ENCODE measurements at places on chromosomes 2 and 18.

DNA sequence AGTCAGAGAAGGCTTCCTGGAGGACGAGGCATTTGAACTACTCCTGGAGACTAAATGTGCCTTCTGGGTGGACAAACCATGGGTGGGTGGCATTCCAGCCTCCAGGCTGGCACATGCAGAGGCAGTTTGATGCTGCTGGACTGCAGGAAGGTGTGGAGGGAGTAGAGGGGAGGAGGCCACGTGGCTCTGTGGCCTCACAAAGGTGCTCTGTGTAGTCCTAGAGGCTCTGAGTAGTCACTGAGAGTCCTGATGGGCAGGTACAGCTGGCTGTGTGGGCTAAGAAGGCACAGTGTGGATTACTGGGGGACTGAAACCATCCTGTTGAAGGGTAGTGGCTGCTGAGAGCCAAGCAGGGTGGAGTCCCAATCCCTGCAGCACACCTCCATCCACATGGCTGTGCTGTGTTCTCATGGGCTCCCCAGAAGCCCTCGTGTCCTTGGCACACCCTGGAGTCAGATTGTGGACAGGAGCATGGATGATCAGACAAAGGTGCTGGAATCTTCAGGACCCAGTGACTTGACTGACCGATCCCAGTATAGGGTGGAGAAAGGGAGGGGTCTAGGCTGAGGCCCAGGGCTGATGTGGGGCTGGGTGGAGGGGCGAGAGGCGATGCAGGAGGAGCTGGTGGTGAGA, 87.4 kb upstream of the HS6ST1 start:
- no peak for DNase-seq

DNA sequence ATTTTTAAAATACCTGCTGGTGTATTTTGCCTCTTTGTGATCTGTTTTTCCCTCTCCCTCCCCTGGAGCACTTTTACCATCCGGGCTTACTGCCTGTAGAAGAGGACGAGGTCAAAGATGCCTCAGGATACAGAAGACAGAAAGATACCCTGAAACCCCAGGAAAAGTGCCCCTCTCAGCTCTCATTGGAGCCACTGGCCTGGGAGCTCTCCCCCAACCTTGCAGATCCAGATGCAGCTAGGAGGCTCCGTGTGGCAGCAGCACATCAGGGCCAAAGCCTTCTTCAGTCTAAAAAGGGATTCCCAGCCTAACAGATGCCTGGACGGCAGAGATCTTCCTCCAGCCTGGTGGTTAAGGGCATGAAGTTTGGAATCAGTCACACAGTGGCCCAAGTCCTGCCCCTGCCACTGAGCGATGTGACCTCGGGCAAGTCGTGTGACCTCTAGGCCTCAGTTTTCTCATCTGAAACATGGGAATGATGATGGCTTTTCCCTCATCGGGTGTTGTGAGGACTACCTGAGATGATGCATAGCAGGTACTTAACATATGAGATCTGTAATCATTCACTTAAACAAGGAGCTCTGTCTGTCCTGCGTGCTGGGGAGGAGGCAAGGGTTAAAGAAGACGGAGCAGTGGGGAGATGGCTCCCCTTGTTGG, 239.4 kb downstream of the DYSF start:
- DNase-seq: no peak

GRCh38 chr18:27564066-27564465, 379.0 kb upstream of the CHST9 start:
- DNase-seq: no peak

GRCh38 chr2:100013892-100014677, 128.3 kb downstream of the AFF3 start:
- no peak for DNase-seq

DNA sequence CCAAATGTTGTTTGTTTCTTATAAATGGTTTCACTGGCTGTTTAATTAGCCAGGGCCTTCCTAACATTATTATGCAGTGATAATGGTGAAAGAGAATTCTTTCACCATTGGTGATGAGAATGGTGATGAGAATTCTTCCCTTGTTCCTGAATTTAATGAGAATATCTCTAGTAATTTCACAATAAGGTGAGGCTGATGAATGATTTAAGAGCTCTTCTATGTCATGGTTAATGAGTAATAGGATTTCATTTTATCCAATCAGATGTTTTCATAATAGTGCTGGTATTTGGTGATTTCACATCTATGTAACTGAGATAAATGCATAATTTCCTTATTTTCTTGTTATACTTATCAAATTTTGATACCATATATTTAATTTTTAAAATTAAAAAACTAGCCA, 535.7 kb upstream of the ZEB2 start:
- no peak for DNase-seq

- no peak for DNase-seq
These were observed 27.7 kb downstream of the GRB14 start for GRCh38 chr2:164593541-164593940.

- DNase-seq: no peak
These were observed 52.1 kb upstream of the ANKRD62 start for GRCh38 chr18:12041561-12041960.

GRCh38 chr2:49248506-49248905, 94.2 kb upstream of the FSHR start:
- no peak for DNase-seq

- no peak for DNase-seq
These were observed 65.7 kb upstream of the GLI2 start for GRCh38 chr2:120669971-120670370.

DNA sequence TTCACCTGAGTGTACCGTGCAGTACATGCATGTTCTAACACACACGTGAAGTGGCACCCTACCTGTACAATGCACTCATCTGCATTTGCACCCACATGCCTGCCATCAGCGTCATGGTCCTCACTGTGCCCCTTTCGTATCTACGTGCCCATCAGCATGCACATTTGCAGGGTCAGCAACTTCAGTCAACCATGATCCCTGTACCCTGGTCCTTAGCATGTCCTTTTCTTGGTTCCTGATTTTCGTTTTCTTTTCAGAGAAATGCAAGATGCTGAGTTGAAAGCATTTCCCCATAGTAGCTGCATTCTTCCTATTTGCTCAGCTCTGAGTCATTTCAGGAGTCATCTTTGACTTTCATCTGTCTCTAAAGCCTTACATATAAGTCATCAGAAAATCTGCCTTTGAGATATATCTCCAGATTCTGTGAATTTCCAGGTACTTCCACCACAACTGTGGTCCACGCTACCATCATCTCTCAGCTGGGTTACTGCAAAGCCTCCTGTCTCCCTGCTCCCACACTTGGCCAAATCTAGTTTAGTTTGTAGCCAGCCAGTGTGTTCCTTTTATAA, 14.7 kb upstream of the PUM2 start:
- no peak for DNase-seq

DNA sequence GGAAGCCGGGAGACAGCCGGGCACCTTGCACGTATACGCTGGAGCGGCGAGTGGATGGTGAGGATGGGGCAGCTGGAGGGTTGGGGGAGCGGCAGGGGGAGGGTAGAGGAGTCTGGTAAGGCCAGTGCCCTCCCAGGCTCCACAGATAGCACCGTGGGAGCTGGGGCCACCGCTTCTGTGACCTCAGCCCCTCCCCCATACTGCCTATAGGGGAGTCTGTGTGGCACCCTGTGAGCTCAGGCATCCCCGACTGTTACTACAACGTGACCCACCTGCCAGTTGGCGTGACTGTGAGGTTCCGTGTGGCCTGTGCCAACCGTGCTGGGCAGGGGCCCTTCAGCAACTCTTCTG, 9.9 kb upstream of the GMPPA start:
- no peak for DNase-seq

- no peak for DNase-seq
These were observed 275.5 kb downstream of the MBD2 start for GRCh38 chr18:53948991-53949390.

DNA sequence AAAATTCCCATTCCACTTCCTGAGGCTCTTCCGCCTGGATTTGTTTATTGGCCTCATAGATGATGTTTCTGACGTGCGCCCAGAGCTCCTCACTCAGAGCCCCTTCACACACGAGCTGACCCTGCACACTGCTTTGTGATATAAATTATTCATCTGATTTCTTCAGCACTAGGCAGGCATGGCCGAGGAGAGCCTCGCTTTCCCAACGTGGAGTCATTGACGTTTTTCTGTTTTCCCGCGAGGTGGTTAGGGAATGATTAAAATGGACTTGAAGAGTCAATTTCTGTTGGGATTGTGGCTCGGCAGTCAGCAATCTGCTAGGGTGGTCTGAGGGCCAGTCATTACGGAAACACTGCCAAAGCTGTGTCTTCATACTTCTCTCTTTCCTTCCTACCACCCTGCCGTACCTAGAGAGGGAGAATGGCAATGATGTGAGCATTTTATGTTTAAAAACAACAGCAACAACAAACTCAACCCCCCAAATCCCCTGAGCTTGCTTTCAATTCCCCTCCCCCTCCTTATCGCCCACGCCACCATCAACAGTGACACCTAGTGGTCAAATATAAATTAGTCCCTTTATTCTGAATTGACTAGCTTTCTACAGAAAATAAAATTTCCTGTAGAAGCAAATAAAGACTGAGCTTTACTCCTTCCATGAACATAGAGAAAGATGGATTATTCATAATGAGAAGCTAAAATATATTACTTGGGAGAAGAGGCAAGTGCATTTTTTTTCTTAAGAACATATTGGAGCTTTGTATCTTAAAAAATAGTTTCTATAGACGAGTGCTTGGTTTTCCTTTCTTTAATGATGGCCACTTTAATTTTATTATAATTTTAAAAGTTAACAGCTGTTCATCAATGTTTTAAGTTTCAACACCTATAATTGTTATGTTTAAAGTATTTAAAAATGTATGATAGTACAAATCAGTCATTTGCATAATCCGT, 285.1 kb downstream of the MTX2 start:
- DNase-seq: no peak

DNA sequence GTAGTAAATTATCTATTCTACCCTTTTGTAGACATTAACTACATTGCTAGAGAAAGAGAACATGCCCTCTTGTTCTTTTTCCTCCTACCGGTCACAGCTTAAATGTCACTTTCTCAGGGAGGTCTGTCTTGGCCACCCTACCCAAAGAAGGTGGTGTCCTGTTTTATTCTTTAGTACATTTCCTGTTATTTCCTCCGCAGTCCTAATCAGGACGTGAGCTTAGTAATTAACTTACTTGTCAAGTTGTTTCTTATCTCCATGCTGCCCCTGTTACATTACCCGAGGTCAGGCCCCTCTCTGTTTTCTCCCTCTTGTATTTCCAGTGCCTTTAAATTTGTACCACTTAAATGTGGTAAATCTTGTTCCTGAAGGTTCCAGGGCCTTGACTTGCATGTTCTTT, 73.7 kb upstream of the RMDN2 start:
- DNase-seq: no peak

DNA sequence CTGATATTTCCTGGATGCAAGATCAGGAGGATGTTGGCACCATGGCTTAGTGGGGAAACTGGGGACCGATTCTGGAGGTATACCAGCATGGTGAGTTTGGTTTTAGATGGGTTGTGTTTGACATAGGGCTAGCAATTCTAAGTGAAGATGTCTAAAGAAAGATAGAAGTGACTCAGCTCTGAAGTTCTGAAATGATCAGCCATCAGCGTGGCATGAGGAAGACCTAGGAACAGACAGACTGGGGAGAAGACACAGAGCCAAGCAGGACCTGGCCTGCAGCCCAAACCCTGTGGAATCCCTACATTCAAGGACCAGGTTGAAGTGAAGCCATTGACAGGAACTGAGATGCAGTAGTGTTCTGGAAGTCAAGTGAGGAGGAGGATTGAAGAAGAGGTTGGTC, 39.8 kb downstream of the HRH4 start:
- no peak for DNase-seq

DNA sequence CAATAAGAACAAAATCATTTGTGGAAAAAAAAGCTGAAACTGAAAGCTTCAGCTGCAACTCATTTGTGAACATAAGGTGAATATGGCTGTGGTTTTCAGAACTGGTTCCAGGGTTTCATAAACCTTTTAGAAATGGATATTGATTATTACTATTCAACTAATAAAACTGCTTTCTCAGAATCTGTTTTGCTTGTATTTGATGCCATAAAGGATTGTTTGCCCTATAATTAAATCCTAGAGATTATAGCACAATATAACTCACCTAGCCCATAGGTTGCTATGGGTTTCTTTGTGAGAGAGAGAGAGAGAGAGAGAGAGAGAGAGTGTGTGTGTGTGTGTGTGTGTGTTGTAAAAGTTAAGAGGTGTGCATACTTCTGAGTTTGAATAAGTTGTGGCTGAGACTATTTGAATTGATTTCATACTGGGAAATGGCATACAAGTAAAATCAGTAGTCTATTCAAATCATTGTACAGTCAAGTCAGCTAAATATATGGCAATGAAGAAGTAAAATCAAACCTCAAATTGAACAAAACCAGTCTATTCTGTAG, 339.2 kb downstream of the ARHGAP15 start:
- no peak for DNase-seq

DNA sequence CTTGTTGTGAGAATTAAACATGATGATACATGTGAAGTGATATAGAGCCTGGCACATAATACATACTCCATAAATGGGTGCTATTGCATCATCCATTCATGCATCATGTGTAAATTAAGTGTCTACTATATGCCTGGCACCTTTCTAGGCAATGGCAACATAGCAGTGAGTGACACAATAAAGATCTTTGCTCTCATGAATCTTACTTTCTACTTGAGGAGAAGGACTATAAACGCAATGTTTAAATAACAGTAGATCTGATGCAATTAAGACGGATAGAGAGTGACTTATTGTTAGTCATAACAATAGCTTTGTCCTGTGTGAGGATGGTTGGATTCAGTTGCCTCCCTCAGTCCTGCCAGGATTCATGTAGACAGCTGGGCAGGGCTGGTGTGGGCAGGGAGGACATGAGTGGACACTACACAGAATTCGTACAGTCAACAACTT, 88.4 kb upstream of the NPAS2 start:
- no peak for DNase-seq

- DNase-seq: no peak
These were observed 44.6 kb upstream of the B3GNT2 start for GRCh38 chr2:62151306-62151638.

GRCh38 chr2:230987137-230988020, 8.5 kb upstream of the SPATA3 start:
- DNase-seq: peak; percentile 69

DNA sequence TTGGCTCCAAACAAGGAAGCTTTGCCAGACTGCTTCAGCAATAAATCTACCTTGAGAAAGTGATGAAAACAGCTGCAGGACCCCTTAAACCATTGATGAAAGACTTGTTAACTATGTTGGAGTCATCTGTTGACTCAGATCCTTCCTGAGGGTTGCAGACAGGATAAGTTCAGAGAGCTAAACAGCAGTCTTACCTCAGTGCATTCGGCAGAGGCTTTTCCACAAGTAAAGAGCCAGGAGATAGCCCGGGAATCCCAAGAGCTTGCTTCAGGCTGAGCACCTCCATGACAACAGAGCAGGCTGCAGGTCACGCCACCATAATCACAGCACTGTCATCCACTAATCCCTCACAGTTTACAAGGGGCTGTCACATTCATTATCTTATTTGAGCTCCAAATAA, 23.7 kb downstream of the KIAA2012 start:
- DNase-seq: no peak

GRCh38 chr2:43563679-43564078, 32.2 kb downstream of the THADA start:
- DNase-seq: no peak

GRCh38 chr18:9750606-9751304, 42.7 kb downstream of the RAB31 start:
- no peak for DNase-seq
